Left ventricle myocardium inferior (tissue), 1 donor: ENCODE measurements at places on chromosomes 13 and 19.

DNA sequence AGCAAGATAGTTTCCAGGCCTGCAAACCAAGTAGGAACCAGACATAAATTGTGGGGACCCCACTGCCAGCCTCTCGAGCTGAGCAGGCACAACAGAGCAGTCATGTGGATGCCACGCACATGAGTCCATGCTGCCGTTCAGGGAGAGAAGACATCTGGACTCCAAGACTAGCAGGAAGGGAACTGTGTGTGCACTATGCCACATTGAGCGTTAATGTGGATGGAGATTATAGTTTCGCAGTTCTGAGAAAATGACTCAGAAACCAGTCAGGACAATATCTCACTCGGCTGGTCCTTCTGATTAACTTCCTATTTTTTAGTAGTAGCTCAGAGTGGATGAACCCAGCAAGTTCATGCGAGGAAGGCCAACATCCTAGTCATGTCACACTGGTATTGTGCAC lies 124.9 kb downstream of the CRYL1 start:
- no peak for DNase-seq

- DNase-seq = no peak
Measured at GRCh38 chr19:5870986-5871394, 650 bp upstream of the FUT5 start.

GRCh38 chr13:56906909-56907308 lies 233.8 kb upstream of the PRR20A start:
- DNase-seq = no peak

GRCh38 chr13:100513987-100514670 lies 74.5 kb downstream of the GGACT start:
- no peak for DNase-seq

GRCh38 chr13:100533588-100534041 lies 55.0 kb downstream of the GGACT start:
- no peak for DNase-seq

DNA sequence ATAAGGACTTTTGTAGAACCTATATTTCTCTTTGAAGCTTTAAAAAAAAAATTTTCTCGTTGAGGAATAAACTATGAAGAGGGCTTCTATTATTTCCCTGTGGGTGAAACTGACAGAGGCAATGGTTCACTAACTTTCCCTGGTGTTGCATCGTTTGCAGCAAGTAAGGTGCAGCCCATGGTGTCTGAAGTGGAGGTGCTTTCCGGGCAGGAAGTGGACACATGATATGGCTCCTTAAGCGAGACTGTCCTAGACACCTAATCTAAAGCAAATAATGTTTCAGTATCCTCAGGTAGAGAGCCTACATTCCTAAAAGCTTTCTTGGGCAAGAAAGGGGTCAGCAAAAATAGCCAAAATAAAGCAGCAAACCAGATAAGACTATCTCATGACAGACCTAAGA lies 437.6 kb upstream of the ARGLU1 start:
- no peak for DNase-seq

- DNase-seq = no peak
Measured at GRCh38 chr13:93004919-93005318, 221.7 kb upstream of the GPC6 start.

GRCh38 chr13:21328201-21328600 lies 130.9 kb downstream of the ZDHHC20 start:
- no peak for DNase-seq

GRCh38 chr19:32651729-32652140 lies 23.2 kb downstream of the ANKRD27 start:
- DNase-seq = peak; percentile 55

GRCh38 chr13:77853703-77854102 lies 64.9 kb downstream of the EDNRB start:
- DNase-seq = no peak

GRCh38 chr13:99034333-99035085 lies 56.6 kb upstream of the DOCK9 start:
- no peak for DNase-seq

- DNase-seq = no peak
Measured at GRCh38 chr19:50565984-50566903, 2.0 kb downstream of the LRRC4B start.
